ENCODE measurements at places on chromosomes 16 and 17.

GRCh38 chr17:9292561-9292941 lies 271.2 kb downstream of the NTN1 start:
- DNase-seq, result no peak

- DNase-seq, result no peak
Measured at GRCh38 chr17:67481808-67482207, 104.7 kb downstream of the PITPNC1 start.

DNA sequence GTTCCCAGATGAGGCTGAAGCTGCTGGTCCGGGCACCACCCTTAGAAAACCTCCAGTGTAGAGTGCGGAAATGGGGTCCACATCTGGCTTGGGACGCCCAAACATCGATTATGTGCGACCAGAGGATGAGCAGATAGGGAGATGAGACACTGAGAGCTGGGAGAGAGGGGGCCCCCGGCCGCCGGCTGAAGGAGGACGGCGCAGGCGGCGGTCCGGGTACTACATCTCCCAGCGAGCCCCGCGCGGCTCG lies 182 bp upstream of the SPECC1 start:
- DNase-seq, result no peak

GRCh38 chr16:11354733-11355574 lies 9.7 kb downstream of the RMI2 start:
- peak; percentile 39 for DNase-seq

- no peak for DNase-seq
Measured at GRCh38 chr17:40461732-40462342, 18.6 kb downstream of the IGFBP4 start.

- DNase-seq, result no peak
Measured at GRCh38 chr16:83185902-83186301, 559.1 kb downstream of the CDH13 start.

GRCh38 chr17:43033948-43034881 lies 9.2 kb downstream of the RND2 start:
- DNase-seq, result no peak

GRCh38 chr17:7794075-7794663 lies 39.8 kb upstream of the KDM6B start:
- DNase-seq, result no peak

GRCh38 chr16:30747331-30747730 lies 894 bp upstream of the PHKG2 start:
- DNase-seq, result no peak

DNA sequence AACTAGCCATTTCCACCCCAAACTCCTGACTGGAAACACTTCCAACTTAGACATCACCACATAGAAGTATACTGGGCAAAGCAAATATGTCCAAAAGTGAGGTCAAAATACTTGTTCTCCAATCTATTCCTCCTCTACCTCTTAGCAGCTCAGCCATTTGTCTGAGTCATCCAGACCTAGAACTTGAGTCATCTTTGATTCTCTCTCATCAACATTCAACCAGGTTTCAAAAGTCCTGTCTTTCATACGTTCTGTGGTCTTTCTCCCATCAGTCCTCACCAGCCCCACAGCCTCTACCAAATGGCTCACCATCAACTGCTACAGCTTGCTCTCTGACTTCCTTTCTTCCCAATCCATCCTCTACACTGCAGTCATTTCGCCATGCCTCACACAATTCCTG lies 6.8 kb downstream of the ANKFY1 start:
- DNase-seq, result no peak

DNA sequence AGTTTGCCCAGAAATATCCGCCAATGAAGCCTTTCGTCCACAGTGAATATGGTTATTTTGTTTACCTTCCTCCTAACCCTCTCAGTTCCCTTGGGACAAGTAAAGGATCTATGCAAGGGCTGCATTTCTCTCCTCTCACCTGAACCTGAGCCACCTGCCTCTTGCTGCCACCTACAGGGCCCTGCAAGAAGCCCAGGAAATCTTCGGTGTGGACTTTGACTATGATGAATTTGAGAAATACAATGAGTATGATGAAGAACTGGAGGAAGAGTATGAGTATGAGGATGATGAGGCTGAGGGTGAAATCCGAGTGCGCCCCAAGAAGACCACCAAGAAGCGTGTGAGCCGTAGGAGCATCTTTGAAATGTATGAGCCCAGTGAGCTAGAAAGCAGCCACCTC lies 14.0 kb downstream of the SUPT6H start:
- DNase-seq, result no peak

DNA sequence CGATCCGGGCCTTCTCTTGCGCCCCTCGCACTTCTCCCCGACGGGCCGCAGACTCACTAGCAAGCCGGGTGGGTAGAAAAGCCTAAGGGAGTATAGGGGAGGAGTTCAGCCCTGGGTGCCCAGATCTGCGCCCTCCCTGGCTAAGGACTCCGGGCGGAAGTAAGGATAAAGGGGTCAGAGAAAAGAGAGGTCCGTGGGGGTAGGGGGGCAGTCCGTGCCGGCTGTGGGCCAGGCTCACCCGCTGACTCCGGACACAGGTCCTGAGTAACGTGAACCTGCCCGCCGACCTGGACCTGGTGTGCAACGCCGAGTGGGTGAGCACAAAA lies 1.8 kb downstream of the NAGS start:
- no peak for DNase-seq

DNA sequence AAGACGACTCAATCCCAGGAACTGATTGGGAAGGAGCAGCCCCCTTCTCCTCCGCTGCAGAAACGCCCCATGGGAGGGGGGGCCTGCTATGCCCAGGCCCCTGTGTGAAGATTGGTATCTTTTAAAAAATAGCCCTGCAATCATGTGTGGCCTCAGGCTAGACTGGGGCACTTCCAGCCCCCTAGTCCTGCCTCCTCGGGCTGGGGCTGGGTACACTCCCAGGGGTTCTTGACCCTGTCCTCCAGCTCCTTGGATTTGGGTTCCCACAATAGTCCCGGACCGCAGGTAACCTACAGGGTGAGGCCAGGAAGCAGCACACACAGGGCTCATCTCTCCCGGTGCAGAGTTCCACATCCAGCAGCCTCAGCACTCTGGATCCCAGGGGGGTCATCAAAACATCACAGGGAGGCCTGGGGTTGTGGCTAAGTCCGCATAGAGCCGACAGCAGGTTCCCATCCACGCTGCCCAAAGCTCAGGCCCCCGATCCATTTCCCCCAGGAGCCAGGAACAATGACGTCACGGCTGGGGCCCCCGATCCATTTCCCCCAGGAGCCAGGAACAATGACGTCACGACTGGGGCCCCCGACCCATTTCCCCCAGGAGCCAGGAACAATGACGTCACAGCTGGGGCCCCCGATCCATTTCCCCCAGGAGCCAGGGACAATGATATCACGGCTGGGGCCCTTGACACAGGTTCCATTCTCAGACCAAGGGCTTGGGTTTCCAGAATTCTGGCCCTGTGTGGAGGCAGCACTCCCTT lies 202.4 kb downstream of the IRF8 start:
- DNase-seq, result no peak

GRCh38 chr16:69436896-69437295 lies 12.5 kb downstream of the CYB5B start:
- no peak for DNase-seq

DNA sequence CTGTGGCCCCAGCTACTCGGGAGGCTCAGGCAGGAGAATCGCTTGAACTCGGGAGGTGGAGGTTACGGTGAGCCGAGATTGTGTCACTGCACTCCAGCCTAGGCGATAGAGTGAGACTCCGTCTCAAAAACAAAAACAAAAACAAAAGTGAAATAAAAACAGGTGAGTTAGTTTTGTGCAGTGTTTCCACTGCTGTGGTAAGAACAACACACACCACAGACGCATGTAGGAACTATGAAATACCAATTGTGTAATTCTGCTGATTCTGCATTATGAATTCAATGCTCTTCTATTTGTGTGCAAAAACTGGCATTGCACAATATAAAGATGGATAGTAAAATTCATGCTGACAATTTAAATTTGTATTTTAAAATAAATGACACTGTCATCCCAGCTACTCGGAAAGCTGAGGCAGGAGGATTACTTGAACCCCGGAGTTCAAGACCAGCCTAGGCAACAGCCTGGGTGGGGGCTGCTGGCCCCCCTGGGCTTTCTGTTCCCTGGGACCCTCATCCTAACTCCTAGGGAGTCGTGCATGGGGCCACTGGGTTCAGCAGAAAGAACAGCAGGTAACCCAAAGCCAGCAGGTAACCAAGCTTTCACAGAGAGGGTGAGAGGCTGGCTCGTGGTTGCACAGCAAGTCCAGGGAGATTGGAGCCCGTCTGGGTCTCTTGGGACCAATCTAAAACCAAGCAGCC lies 10.6 kb upstream of the RHBDF2 start:
- DNase-seq, result no peak

DNA sequence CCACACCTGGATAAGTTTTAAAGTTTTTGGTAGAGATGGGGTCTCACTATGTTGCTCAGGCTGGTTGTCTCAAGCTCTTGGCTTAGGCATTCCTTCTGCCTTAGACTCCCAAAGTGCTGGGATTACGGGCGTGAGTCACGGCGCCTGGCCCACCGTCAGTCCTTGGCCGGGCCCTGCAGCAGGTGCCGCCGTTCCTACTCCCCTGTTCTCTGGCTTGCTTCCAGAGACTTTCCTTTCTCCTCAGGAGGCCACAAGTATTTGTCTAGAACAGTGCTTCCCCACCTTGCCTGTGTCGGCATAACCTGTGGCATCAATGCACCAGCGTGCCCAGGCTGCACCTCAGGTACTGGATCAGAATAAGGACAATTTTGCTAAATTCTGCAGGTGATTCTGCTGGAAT lies 3.0 kb upstream of the MGAT5B start:
- DNase-seq, result no peak

GRCh38 chr16:21598701-21599121 lies 666 bp upstream of the METTL9 start:
- DNase-seq, result peak; percentile 23

- DNase-seq, result no peak
Measured at GRCh38 chr16:19182481-19182880, 14.4 kb downstream of the SYT17 start.

DNA sequence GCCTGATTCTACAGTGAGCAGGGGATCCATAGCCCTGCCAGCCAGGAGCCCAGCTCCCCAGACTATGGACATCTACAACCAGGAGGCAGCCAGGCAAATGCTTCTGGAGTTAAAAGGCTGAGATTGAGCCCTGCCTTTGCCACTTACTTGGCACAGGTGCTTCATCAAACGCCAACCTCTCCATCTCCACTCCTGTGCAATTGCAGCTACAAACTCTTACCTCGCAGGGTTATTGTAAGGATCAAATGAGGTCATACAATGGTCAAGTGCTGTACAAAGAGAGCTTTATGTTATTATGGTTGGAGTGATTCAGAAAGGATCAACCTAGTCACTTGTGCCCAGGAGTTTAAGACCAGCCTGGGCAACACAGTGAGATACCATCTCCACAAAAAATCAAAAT lies 9.8 kb upstream of the MYO18A start:
- DNase-seq, result no peak

- no peak for DNase-seq
Measured at GRCh38 chr16:4136229-4136813, 20.1 kb upstream of the ADCY9 start.

DNA sequence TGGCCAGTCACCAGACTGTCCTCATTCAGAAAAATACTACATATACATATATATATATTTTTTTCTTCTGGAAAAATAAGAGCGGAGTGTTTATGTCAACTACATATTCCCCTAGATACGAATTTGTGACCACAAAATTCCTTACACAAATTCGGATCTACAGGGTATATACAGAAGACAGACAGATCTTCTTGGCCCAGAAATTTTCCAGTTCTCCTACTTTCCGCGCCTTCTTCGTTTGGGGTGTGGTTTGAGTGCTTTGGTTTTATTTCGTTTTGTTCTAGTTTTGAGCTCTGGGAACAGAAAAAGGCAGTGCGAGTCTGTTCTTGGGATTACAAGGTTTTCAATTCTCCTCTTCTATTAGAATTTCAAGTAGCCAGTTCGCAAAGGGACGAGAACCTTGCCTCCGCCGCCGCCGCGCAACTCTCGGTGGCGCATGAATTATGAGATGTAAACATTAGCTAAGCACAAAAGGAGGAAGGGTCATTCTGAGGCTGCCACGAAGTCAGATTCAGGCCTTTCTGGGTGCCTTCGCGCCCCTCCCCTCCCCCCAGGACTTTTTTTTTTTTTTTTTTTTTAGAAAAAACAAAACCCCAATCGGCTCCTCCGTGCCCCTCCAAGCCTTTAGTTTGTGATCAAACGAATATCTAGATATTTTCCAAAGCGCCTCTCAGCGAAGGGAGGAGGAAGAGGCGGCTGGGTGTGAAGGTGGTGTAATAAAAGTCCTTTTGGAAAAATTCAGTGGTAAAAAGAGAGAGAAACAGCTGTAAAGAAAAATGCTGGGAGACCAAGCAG lies 1.8 kb upstream of the HOXB4 start:
- DNase-seq, result no peak

- DNase-seq, result no peak
Measured at GRCh38 chr17:57758654-57759053, 13.6 kb upstream of the CCDC182 start.

- DNase-seq, result peak; percentile 38
Measured at GRCh38 chr17:2064980-2065785, 10.3 kb downstream of the HIC1 start.

- no peak for DNase-seq
Measured at GRCh38 chr17:76513306-76513692, 12.1 kb upstream of the RHBDF2 start.

DNA sequence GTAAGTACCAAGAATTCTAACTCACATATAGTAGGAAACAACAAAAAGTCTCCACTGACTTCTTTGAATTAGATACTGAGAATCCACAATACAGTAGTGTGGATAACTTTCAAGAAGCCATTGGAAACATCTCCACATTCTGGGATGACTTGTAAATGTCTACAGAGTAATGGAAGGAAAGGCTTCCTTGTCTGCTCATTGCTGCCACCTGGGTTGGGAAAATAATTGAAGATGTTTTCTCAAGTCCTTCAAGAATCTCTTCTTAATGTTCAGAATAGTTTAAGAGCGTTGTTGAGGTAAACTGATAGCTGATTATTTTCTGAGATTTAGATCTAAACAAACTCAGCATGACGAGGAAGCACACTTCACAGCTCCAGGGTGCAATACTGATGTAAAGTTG lies 14.0 kb downstream of the CPSF4L start:
- DNase-seq, result no peak

DNA sequence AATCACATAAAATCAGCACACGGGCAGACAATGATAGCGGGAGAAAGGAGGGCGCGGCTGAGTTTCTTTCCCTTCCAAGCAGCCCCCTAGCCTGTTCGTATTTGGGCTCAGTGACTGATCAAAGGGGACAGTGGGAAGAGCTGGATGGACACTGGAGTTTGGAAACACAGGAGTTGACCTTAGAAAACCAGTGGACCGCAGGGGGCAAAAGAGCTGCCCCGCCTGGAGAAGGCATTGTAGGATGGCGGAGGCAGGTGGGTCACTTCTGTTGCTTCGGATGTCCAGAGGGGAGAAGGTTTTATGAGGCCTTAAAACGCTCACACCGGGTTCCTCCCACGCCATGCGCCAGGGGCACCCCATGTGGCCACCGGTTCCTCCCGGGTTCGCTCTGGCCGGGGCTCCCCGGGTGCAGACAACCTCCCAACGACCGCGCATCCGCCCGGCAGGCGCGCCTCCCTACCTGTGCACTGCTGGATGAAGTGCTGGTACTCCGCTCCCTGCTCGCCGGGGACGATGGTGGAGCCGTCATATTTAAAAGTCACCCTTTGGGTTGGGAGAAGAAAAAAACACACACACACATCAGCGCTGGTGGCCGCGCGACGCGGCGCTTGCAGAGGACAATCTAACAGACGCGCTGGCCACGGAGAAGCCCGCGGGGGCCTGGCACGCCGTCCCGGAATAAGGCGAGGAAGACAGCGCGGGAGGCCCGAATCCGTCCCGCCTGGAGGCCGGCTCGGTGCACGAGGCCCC lies 662 bp downstream of the COTL1 start:
- peak; percentile 16 for DNase-seq
